A172 (cell line): ENCODE measurements at places on chromosomes 3 and 15. TPM values are rescaled to one million over a fixed set of nuclear protein-coding genes. Genes with fewer than 3 reads are reported as not detected.

Gene HRH1
- total RNA-seq = 11.3 and 12.7 TPM in 2 replicates

Gene MYRIP
- not detected in 2 replicates for total RNA-seq

Gene HEG1
- total RNA-seq = 47.2 and 71.4 TPM in 2 replicates

Gene STARD9
- 1.4 and 2.0 TPM in 2 replicates for total RNA-seq

Gene CHSY1
- total RNA-seq = 21.9 and 22.4 TPM in 2 replicates

Gene LMAN1L
- total RNA-seq = not detected in 2 replicates

Gene RASGRF1
- 1.2 and 2.1 TPM in 2 replicates for total RNA-seq

Gene LARP6
- 45.4 and 63.4 TPM in 2 replicates for total RNA-seq

Gene PP2D1
- total RNA-seq = not detected in 2 replicates

Gene NR1I2
- total RNA-seq = not detected in 2 replicates

Gene ILDR1
- total RNA-seq = not detected in 2 replicates

Gene AP3B2
- total RNA-seq = 0.09 and 0.29 TPM in 2 replicates

Gene NAA50
- total RNA-seq = 217 and 234 TPM in 2 replicates

Gene LYZL4
- total RNA-seq = not detected in 2 replicates

Gene SPINK8
- not detected in 2 replicates for total RNA-seq

Gene RTP3
- not detected in 2 replicates for total RNA-seq

Gene ALDH1L1
- 0.50 TPM in 1 of 2 replicates, not detected in the other for total RNA-seq

Gene P2RY14
- total RNA-seq = 0.03 and 0.05 TPM in 2 replicates

Gene DNAH12
- total RNA-seq = 0.12 TPM in 1 of 2 replicates, not detected in the other

Gene CCDC13
- total RNA-seq = 0.02 TPM in 1 of 2 replicates, not detected in the other

Gene GPR62
- total RNA-seq = not detected in 2 replicates

Gene CACNA2D2
- 0.22 and 0.26 TPM in 2 replicates for total RNA-seq

Gene SYNM
- total RNA-seq = 5.6 and 7.5 TPM in 2 replicates

Gene ARGFX
- total RNA-seq = not detected in 2 replicates

Gene PIK3R4
- 26.6 and 38.4 TPM in 2 replicates for total RNA-seq

Gene DALRD3
- total RNA-seq = 36.1 and 50.0 TPM in 2 replicates

Gene TERC
- 145 and 302 TPM in 2 replicates for total RNA-seq

Gene ASB14
- total RNA-seq = not detected in 2 replicates

Gene MASP1
- not detected in 2 replicates for total RNA-seq

Gene TM4SF1
- total RNA-seq = 154 and 177 TPM in 2 replicates

Gene GOLGA8N
- total RNA-seq = 0.50 and 1.0 TPM in 2 replicates

Gene ROBO1
- total RNA-seq = 11.2 and 12.2 TPM in 2 replicates

Gene MOBP
- not detected in 2 replicates for total RNA-seq
